ENCODE measurements at places on chromosomes 11 and 22.

DNA sequence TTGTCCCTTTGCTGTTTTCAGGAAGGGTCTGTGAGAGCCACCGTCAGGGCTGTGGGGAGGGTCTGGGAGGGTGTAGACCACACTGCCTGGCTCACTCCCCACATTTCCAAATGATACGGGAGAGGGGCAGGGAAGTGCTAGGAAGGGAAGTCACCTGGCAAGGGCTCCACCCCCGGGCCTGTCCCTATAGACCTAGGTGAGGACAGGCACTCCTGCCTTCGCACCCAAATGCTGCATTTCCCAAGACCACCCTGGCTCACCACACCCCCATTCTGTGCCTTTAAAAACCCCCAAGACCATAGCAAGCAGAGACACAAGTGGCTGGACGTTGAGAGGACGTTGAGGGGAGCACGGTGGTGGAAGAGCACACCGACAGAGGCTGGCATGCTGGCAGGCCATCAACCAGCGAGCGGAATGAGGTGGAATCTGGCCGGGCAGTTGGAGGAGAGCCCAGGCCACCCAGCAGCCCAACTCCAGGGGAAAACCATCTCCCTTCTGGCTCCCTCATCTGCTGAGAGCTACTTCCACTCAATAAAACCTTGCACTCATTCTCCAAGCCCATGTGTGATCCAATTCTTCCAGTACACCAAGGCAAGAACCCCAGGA lies 45.7 kb downstream of the GNB1L start:
- no peak for DNase-seq

DNA sequence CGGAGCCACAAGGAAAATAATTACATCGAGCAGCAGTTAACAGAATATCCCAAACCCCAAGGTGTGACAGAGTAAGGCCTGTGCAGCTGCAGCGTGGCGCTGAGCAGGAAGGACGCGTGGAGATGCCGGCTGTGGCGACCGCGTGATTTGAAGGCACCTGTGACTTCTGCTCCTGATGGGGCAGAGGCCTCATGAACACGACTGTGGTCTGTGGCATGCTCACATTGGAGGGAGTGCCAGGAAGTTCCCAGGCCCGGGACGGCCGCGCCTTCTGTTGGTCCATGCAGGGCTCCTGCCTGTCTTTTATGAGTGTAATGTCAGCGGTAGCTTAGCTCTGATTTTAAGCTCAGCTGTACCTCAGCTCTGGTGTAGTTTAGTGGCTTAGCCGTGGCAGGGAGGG lies 50.4 kb downstream of the TPCN2 start:
- no peak for DNase-seq

- no peak for DNase-seq
Measured at GRCh38 chr11:18314784-18315523, 7.0 kb downstream of the HPS5 start.

GRCh38 chr22:24801901-24802465 lies 4.0 kb upstream of the SGSM1 start:
- DNase-seq, result no peak

DNA sequence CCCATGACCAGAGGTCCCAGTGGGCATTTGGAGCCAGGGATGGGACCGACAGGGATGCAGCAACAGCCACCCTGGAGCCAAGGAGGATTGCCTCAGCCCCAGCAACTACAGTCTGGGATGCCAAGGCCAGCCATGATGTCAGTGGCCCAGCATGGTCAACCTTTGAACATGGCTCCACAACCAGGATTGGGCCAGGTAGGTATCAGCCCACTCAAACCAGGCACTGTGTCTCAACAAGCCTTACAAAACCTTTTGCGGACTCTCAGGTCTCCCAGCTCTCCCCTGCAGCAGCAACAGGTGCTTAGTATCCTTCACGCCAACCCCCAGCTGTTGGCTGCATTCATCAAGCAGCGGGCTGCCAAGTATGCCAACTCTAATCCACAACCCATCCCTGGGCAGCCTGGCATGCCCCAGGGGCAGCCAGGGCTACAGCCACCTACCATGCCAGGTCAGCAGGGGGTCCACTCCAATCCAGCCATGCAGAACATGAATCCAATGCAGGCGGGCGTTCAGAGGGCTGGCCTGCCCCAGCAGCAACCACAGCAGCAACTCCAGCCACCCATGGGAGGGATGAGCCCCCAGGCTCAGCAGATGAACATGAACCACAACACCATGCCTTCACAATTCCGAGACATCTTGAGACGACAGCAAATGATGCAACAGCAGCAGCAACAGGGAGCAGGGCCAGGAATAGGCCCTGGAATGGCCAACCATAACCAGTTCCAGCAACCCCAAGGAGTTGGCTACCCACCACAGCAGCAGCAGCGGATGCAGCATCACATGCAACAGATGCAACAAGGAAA lies 27.3 kb upstream of the L3MBTL2 start:
- DNase-seq, result no peak

DNA sequence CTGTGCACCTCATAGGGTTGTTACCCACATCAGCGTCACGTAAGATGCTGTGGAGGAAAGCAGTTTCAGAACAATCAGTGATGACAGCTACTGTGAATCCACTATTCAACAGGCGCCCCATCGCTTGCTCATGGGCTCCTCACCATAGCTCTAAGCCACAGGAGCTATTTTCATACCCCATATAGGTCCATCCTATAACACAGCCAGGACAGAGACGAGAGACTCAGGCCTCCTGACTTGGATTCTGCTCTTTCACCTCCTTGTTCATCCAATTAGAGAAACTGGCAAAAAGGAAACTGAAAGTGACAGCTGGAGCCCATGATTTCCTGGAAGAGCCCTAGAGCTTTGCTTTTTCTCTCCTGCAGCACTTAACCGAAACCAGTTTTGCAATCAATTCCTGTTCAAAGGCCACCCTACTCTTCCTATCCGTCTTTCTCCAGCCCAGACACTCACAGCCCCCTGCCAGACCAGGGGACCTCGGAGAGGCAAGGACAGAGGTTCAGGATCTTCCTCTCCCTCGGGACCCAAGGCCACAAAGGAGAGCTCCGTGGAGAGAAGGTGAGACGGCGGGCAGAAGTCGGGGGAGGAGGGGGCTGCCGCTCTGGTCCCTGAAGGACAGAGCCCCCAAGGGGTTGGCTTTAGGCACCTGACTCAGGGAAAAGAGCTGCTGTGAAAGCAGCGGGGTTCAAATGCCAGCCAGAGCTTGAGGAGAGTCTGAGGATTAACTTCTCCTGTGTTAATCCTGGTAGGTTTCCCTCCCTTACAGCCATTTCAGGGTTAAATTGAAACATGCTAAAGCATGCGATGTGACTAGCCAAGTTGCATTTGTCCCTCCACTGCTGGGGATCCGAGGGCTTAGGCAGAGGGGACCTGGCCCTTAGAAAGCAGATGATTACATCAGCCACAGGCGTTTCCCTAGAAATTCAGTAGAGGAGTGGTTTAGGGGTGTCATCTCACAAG lies at the start of gene APOL6:
Gene APOL6, plus strand, starts transcription at position 381 of the 960 bp plus-strand sequence. CDS start 7,980 bp downstream, outside the sequence.
- DNase-seq, result no peak

- DNase-seq, result no peak
Measured at GRCh38 chr11:65241692-65242091, 20.1 kb upstream of the POLA2 start.

DNA sequence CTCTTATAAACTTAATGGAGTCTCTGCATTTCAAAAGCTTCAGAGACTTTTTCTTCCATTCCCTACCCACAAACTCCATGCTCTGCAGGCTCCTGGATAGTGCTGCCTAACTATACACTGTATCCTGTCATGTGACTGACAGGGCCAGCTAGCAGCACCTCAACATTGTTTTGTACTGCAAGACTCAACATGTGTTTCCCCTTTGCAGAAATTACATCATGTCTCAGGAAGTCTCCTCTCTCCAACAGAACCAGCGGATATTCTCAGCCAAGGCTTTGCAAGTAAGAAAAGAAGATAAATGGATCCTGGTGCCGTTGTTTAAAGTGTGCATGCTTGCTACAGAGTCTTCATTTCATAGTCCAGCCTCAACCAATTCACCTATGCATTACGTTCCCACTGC lies 164.0 kb upstream of the UBASH3B start:
- DNase-seq, result no peak

GRCh38 chr11:112025707-112026106 lies 499 bp downstream of the DLAT start:
- no peak for DNase-seq

GRCh38 chr22:28016781-28017557 lies 97.9 kb upstream of the PITPNB start:
- DNase-seq, result no peak

GRCh38 chr11:68643585-68643984 lies 40.8 kb upstream of the GAL start:
- no peak for DNase-seq

- DNase-seq, result no peak
Measured at GRCh38 chr22:17496841-17497240, 66.5 kb upstream of the SLC25A18 start.

GRCh38 chr11:90321018-90321417 lies 98.2 kb upstream of the CHORDC1 start:
- DNase-seq, result no peak

DNA sequence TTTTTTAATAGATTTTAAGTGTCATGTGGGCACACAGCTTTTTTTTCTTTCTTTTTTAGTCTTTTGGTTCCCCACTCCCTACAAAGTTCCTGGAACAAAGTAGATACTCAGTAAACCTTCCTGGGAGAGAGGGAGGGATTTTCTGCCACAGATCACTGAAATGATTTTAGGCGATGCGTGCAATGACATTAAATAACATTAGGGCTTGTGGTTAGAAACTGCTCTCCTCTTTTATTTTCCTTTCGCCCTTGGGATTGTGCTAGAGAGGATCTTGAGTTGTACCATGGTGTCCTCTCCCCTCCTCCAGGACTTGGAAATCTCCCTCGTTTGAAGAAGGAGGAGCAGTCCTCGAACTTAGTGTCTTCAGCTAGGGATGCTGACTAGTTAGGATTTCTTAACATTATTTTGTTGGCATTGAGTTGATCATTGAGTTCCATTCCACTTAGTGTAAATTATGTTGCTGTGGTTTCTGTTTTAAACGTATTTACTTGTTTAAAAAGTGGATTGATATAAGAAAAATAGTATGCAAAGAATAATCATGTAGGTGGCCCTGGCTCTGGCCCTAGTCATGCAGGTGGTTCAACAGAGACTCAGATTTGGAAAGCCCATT lies 88.4 kb downstream of the TRAF6 start:
- DNase-seq, result no peak

DNA sequence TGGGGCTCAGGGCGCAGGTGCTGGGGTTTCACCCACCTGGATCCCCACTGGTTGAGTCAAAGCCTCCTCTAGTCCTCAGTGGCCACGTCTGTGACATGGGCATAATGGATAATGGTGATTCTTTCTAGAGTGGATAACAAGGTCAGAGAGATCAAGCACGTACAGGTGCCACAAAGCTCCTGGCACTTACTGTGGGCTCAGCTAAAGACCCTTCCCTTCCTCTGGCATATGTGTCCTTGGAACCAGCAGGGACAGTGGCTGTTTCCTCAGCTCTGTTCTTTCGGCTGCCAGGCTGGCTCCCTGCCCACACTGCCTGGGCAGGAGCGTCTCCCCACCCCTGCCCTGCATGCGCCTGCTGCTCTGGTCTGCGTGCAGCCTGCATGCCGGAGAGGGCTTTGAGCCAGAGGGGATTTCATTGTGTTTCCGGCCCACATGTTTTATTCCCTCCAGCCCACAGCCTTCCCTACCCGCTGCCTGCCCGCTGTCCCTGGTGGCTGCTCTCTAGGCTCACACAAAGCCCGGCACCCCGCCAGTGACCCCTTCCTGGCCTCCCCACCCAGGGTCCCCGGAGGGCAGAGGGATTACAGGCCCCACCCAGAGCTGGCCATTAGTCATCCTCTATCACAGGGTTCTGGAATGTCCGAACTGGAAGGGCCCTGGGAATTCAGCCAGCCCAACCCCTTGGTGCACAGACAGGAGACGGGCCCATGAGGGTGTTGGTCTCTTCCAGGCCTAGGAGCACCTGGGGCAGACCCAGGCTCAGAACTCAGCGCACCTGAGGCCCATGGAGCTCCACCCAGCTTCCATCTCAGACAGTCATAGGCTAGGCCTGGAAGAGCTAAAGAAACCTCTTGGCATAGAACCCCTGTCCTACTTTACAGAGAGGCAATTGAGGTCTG lies 55.3 kb upstream of the GCAT start:
- DNase-seq, result no peak
